Ecto neural progenitor cell (in vitro differentiated cells): ENCODE measurements at places on chromosomes 5 and 9.
A peak's percentile ranks its signal among the peaks of the same experiment; 100 is the strongest.

- DNase-seq = no peak
Observed at GRCh38 chr5:176153741-176154140, 84.5 kb upstream of the SIMC1 start.

- DNase-seq = peak; percentile 77
Observed at GRCh38 chr5:982377-983237, 26.0 kb upstream of the NKD2 start.

DNA sequence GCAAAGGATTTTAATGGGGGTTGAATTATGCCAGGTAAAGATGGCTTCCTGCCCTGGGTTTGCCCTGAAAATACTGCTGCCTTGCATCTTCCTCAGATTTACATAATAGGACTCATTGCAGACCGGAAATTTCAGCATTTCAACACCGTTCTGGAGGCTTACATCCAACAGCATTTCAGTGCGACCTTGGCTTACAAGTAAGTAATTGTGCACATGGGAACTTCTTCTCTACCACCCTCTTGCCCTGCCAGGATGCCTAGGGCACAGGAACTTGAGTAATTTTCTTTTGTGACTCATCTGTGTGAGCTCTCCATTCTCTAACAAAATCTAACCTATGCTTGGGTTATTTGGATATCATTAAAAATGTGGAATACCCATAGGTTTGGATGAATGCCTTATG is 80.2 kb downstream of the DOCK2 start:
- DNase-seq = no peak

DNA sequence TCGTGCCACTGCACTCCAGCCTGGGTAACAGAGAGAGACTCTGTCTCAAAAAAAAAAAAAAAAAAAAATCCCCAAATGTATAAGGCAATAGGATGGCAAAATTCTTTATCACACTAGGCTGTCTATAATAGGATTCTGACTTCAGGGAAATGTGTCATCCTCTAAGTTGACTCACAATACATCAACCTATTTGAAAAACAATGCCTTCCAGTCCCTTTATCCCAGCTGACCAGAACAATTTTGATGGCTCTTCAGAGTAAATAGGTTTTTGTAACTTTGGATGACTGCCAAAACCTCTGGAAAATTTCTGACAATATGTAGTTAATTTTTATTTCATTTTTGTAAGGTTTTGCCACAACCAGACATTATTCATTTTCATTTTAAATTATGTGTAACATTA is 184.1 kb downstream of the CCDC192 start:
- DNase-seq = no peak

DNA sequence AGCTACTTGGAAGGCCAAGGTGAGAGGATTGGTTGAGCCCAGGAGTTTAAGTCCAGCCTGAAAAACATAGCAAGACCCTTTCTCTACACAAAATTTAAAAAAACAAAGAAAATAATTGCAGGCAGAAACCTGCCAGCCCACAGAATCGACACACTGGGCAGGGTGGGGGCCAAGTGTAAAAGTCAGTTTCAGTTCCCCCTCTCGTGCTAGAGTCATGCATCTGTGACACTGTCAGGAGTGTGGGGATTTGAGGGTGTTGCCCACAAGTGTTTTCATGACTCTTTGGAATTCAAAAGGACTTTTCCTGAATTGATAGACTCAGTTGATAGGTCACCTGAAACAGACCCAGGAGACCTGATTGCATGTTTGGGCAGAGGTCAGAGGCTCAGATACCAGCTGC is 47.6 kb downstream of the PRRC2B start:
- no peak for DNase-seq

DNA sequence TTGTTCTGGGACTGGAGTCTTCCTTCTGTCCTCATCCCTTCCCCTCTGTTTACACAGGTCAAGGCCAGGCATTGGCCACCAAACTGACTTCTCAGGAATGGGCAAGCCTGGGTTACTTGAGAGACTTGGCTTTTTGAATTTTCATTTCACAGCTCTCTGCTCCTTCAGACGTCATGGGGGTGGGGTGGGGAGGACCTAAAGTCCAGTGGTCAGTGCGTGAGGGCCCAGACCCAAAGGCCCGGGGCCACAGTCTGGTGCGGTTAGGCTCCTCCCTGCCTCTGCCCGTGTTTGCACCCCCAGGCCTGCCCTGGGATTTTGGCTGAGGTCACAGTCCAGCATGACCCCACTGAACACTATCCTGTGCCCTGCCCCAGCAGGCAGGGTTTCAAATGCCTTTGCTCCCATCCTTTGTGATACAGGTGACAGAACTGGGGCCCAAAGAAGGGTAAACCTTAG is 4.1 kb upstream of the CXXC5 start:
- peak; percentile 41 for DNase-seq

DNA sequence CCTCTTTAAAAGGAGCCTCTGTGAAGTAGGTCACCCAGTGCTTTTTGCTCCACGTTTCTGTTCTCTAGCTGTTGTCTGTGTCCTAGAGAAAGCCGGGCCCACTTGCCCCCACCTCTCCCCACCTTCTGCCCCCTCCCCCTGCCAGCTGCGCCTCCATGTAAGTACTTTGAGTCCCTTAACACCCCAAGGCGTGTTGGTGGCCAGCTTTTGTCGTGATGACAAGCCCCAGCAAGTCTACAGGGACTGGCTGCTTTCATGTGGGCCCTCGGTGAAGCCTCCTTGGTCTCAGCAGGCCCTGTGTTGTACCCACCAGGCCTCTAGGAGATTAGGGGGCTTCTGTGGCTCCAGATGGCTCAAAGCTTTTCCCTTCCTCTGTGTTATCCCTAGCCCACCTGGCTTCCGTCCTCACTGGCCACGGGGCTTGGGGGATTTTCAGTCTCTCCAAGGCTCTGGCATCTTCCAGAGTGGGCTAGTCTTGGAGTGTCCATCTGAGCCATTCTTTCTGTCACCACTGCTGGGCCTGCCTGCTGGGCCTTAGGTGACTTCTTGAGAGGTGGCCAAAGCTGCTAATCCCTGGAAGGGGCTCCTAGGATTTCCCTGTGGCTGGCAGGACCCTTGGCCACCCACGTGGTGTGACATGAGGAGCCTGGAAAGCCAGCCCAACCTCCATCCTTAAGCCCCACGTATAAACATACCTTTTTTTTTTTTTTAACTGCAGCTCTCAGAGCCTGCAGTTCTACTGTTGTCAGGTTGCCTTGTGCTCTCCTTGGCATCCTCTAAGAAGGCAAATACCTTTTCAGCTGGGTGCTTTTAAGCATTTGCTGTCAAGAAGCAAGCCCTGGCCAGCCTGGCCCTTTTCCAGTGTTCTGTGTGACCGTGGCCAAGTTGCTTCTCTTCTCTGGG is 1.1 kb upstream of the NDST1 start:
- DNase-seq = no peak

GRCh38 chr5:61617039-61617438 is 285.0 kb downstream of the ZSWIM6 start:
- DNase-seq = no peak

DNA sequence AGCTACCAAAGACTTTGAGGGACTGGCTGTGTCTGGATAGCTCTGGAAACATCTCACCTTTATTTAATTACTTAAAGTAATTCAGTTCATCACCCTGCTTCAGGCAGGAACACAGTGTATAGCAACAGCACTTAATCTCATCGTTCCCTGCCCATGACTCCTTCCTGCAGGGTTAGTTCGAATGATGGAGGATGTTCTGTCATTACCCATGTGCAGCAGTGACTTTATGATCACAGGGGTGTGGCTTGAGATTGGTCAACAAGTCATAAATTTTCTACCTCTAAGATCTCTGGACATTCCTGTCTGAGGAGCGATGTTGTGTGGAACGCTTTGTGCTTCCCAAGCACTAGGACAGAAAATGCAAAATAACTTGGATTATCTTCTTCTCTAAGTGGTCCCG is 37.1 kb upstream of the PRUNE2 start:
- DNase-seq = no peak

DNA sequence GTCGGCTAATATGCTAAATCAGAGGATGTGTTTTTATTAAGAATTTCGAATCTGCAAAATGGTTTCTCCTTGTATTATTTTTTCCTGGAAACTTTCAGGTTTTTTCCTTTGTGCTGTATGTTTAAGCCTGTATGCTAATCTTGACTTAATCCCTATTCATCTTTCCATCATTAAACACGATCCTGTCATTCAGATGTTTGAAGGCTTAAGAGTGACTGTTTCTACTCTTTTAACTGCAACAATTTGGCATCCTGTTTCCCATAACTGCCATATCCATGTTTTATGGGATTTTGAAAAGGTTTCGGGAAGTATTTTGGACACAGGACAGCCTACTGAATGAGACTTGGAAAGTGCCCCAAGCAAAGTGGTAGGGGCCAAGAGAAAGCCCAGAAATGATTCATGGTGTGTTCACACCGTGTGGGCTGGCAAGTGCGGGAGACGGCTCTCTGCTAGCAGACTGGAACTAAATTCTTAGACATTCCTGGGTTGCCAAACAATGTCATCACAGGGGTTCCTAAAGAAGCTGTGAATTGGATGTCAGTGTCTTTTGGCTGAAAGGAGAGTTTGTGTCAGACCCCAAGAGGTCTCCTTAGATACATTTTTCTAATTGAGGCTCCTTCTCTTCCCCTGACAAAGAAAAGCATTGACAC is 125.4 kb upstream of the ADAMTS16 start:
- peak; percentile 66 for DNase-seq

DNA sequence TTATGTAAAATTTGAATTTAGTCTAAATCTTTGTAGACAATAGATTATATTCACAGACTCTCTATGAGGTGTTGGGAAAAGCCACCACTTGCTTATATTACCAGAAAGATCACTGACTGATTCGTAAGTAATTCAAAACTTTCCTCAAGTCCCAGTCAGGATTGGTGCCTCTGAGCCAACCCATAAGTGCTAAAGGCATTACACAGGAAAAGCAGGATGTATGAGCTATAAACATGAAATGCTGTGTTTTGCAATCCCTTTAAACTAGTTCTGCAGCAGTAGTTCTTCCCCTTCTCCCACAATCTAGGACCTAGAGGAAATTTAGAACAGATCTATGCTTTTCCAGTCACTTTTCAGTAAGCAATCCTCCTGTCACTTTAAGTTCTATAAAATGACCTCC is 48.0 kb downstream of the SHLD3 start:
- no peak for DNase-seq

- no peak for DNase-seq
Observed at GRCh38 chr9:131621551-131622358, 76.4 kb downstream of the PRRT1B start.

DNA sequence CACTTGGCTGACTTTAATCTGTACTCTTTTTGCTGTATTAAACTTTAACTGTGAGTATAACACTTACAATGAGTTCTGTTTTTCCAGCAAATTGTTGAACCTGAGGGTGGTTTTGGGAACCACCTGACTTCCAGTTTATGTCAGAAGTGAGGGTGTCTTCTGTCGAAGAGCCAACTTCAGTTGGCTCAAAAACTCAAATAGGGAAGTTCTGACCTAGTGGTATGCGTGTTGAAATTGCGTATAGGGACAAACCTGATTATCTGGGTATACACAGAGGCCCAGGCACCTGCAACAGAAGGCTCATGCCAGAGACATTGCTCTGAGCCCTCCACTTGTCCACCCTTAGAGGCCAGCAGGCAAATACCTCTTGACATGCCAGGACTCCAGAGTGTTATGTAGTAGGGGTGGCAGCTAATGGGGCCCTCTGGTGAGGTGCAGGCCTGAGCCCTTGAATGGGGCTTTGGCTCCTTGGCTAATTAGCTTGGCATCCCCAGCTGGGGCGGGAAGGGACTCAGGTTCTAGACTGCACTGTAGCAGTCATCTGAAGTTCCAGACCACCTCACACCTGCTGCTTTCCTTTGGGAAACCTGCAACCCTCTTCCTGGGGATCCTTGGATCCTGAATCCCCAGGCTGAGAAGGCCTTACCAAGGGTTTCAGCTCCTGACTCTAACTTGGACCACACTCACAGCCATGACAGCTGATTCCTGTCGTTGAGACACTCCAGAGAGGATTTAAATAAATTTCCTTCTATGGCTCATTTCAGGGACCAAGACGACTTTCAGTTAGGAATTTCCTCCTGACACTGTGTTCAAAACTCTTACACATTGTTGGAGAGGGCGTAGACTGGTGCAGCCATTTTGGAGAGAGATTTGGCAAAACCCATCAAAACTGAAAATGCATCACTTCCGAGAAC is 189.6 kb downstream of the HSPA4 start:
- no peak for DNase-seq

- DNase-seq = no peak
Observed at GRCh38 chr5:10860645-10861422, 99.8 kb upstream of the DAP start.

- no peak for DNase-seq
Observed at GRCh38 chr5:14424011-14424685, 157.4 kb upstream of the OTULINL start.

- DNase-seq = no peak
Observed at GRCh38 chr9:134497283-134497860, 144.2 kb upstream of the COL5A1 start.
